Cortex of kidney (tissue), 1 donor: ENCODE measurements at places on chromosomes 1 and 21.

DNA sequence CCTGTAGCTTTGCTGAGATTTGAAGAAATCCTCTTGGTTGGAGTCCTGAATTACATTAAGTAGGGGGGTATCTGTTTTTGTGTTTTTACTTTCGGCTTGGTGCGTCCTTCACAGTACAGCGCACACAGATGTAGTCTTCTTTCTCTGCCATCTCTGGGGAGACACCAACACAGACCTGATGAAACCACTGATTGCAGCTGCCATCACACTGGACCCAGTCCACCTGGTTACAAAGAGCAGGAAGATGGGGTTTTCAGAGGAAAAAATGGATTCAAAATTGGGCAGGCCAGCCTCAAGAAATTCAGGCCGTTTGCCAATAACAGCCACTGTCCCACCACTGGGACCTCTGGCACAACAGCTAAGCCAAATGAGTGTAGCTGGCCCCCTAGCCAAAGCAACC lies 18.7 kb upstream of the SYT2 start:
- DNase-seq = no peak

DNA sequence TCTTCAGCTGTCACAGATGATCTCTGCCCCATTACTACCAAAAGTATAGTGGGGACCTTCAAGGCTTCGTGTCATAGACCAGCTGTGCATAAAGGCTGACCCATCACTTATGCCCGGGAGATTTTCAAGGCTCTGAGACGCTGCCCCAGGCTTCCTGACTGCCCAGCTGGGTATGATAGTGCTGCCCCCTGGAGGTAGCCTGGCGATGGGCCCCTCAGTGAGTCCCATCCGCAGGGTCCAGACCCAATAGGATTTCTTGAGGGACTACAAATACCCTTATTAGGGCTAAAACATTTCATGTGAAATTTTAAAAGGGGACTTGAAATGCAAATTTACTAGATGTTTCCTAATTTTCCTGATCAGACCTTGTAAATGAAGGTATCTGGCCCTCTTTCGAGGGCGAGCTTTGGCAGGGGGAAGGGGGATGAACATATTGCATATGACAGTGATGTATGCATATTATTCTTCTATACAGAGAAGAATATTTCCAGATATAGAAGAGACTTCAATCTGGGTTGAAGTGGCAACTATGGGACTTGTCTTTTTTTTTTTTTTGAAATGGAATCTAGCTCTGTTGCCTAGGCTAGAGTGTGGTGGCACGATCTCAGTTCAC lies 11.7 kb upstream of the FCMR start:
- DNase-seq = no peak

GRCh38 chr1:60130703-60131102 lies 57.1 kb upstream of the C1orf87 start:
- DNase-seq = no peak

GRCh38 chr1:245677461-245678240 lies 522.9 kb downstream of the KIF26B start:
- DNase-seq = no peak

DNA sequence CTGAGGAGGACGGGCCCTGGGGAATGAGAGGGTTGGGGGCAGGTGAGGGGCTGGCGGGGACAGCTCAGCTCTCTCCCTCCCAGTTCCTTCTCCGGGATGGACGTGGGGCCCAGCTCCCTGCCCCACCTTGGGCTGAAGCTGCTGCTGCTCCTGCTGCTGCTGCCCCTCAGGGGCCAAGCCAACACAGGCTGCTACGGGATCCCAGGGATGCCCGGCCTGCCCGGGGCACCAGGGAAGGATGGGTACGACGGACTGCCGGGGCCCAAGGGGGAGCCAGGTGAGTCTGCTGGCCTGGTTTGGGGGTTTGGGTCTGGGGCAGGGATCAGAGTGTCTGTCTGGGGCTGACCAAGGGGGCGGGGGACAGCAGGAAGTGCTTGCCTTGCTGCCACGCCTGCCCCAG lies 495 bp downstream of the C1QC start:
- DNase-seq = no peak

- no peak for DNase-seq
Observed at GRCh38 chr21:29182691-29183092, 52.2 kb downstream of the MAP3K7CL start.

DNA sequence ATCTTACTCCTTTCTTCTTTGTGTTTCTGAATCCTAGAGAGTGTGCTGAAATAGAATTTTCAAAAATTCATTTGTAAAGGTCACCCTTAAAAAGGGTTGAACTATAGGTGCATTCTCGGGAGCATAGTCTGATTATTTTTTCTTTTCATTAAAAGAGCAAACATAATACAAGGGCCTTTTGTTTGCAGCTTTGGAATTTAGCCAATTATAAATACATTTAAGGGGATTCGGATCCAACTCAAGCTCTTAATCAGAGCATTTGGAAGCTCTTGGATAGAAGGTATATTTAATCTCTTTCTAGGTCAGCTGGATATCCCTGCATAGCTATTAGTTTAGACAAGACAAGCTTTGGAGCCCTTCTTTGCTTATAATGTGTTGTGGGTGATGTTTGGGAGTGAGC lies 321.7 kb downstream of the HHAT start:
- no peak for DNase-seq

DNA sequence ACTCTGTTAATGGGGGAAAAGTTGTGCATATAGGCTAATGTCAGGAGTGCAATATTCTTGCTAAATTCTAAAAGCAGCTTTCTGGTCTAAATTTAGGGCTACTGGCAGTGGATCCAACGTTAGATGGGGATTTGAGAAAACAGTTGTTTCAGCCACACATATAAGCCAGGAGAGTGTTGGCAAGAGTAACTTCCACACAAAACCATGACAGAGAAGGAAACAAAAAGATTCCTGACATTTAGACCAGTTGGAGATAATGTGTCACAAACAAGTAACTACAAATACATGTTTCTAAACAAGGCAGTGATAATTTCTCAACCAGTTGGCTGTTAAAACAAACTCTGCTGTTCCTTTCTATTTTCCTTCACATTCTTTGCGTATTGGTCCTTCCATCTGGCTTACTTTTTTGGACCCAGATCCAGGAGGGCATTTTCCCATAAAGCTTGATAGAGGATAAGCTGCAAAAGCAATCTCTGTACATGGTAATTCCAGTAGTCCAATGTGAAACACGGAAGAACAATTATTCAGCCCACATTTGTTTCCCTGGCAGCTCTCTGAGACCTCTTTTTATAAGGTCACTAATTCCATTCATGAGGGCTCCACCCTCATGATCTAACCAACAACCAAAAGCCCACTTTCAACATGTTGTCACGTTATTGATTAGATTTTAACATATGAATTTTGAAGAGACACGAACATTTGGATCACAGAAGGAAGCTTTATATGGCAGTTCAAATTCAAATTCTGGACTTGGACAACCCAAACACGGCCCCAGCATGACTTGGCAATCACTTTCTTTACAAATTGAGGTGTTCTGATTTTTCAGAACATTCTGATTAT lies 1888.6 kb downstream of the MRPL39 start:
- no peak for DNase-seq

DNA sequence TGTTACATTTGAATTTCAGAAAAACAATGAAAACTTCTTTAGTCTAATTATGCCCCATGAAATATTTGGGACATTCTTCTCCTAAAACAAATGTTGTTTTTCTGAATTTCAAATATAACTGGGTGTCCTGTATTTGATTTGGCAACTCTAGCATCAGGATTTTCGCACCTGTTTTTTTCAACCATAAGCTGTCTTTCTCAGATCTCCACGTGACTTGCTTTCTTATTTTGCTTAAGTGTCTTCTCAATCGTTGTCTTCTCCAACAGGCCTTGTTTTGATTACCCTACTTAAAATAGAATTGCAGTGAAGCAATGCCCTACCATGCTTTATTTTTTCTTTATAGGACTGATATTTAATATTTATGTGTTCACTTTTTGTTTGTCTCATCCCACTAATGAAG lies 752.8 kb upstream of the RGS18 start:
- DNase-seq = no peak

GRCh38 chr21:45944601-45945000 lies 37.0 kb upstream of the COL6A1 start:
- no peak for DNase-seq
